ENCODE measurements at places on chromosomes 2 and 18.

GRCh38 chr2:175619179-175620045 is 382.7 kb downstream of the LNPK start:
- H3K36me3 ChIP-seq, result no peaks in the 10 kb centered on the region
- H3K27me3 ChIP-seq, result no peaks in the 10 kb centered on the region
- H3K27ac ChIP-seq, result no peak overlapping the region
- no peaks in the 10 kb centered on the region for H3K4me1 ChIP-seq
- no peak overlapping the region for H3K4me3 ChIP-seq

- H3K4me3 ChIP-seq, result no peak overlapping the region
- no peaks in the 10 kb centered on the region for H3K27me3 ChIP-seq
- H3K4me1 ChIP-seq, result no peaks in the 10 kb centered on the region
- no peak overlapping the region for H3K27ac ChIP-seq
- DNase-seq, result no peak
These were observed 673.0 kb downstream of the ARHGAP15 start for GRCh38 chr2:143802242-143802641.

GRCh38 chr2:133599211-133599803 is 31.0 kb upstream of the NCKAP5 start:
- no peaks in the 10 kb centered on the region for H3K36me3 ChIP-seq
- no peak overlapping the region for H3K4me3 ChIP-seq
- DNase-seq, result no peak
- peaks cover 10% of the 10 kb centered on the region for H3K4me1 ChIP-seq
- no peak overlapping the region for H3K27ac ChIP-seq

- peak overlapping the region; percentile 41 for H3K4me3 ChIP-seq
- peaks cover 39% of the 10 kb centered on the region for H3K27me3 ChIP-seq
- no peak overlapping the region for H3K27ac ChIP-seq
- peaks cover 15% of the 10 kb centered on the region for H3K4me1 ChIP-seq
- no peaks in the 10 kb centered on the region for H3K36me3 ChIP-seq
These were observed 82.1 kb downstream of the BIN1 start for GRCh38 chr2:127024769-127025358.

- no peaks in the 10 kb centered on the region for H3K36me3 ChIP-seq
- DNase-seq, result no peak
- H3K27me3 ChIP-seq, result peaks cover 3% of the 10 kb centered on the region
- no peaks in the 10 kb centered on the region for H3K4me1 ChIP-seq
- H3K4me3 ChIP-seq, result no peak overlapping the region
These were observed 321.0 kb upstream of the THSD7B start for GRCh38 chr2:136444323-136444722.

DNA sequence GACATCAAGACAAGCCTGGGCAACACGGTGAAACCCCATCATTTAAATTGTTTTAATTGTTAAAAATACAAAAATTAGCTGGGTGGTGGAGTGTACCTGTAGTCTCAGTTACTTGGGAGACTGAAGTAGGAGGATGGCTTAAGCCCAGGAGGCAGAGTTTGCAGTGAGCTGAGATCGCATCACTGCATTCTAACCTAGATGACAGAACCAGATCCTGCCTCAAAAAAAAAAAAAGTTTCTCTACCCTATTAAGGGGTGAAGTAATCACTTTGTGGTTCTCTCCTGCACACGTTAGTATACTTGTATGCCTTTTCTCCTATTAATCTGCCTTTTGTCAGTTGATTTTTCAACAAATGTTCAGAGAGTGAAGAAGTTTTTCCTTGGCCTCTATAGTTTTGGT is 18.1 kb upstream of the PUM2 start:
- no peaks in the 10 kb centered on the region for H3K36me3 ChIP-seq
- H3K27ac ChIP-seq, result no peak overlapping the region
- no peak overlapping the region for H3K4me3 ChIP-seq
- H3K27me3 ChIP-seq, result no peaks in the 10 kb centered on the region

- H3K4me1 ChIP-seq, result no peaks in the 10 kb centered on the region
- H3K36me3 ChIP-seq, result no peaks in the 10 kb centered on the region
- no peak overlapping the region for H3K4me3 ChIP-seq
- H3K27me3 ChIP-seq, result no peaks in the 10 kb centered on the region
- no peak overlapping the region for H3K27ac ChIP-seq
These were observed 75.5 kb upstream of the LPIN2 start for GRCh38 chr18:3088449-3088848.
